ENCODE measurements at places on chromosomes 5 and 9.

DNA sequence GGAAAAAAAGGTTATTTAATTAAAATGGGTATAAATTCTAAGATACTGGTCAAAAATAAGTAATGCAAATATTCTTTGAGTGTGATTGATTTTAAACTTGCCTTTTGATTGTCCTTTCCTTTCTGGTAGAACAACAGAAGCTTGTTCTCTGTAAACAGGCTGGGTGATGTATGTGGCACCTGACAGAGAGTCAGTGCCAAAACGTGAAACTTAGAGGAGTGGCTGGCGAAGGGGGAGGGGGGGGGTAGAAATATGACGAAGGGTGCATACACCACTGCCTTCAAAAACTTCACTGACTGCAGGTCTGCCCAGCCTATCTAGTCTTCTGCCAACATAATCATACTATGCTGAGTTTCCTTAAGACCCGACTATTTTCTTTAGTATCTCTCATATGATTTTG is 629.8 kb upstream of the SEMA6A start:
- DNase-seq: no peak

- no peak for DNase-seq
Observed at GRCh38 chr9:131810351-131811170, 70.7 kb upstream of the RAPGEF1 start.

DNA sequence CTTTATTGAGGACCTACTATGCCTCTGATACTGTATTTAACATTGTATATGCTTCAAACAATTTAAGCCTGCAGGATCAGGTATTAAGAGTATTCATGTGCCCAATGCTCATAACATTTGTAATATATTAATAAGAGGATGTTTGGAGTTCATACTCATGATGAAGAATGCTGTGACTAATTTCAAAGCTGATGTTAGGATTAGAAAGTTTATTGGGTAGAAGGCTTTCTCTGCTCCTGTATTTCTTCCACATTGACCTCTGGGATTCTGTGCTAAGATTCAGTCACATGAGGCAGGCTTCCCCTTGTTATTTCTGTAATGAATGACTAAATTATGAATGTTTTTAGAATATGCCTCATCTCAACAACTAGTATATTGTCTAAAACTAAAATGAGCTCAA is 456.4 kb downstream of the NFIB start:
- DNase-seq: no peak

GRCh38 chr5:125160787-125161502 is 414.5 kb upstream of the ZNF608 start:
- no peak for DNase-seq

GRCh38 chr5:91910655-91911054 is 527.5 kb upstream of the ARRDC3 start:
- no peak for DNase-seq

- no peak for DNase-seq
Observed at GRCh38 chr5:40882291-40882690, 27.0 kb upstream of the C7 start.

DNA sequence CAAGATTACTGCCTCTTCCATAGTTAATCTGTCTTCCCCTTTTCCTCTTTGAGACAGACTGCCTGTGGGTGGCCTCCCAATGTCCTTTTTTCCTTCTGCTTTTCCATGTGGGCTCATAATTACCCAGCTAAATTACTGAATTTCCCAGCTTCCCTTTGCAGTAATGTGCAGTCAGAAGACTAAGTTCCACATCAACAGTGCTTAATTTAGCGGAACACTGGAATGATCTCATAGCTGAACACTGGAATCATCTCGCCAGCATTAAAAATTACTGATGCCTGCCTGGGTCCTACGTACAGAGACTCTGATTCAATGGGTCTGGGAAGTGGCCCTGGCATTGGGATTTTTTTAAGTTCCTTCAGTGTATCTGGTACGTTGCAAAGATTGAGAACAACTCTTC is 84.3 kb downstream of the DNAH5 start:
- DNase-seq: no peak

GRCh38 chr9:3912280-3912679 is 386.5 kb upstream of the RFX3 start:
- DNase-seq: no peak

- DNase-seq: no peak
Observed at GRCh38 chr5:16539169-16539666, 73.6 kb upstream of the ZNF622 start.

GRCh38 chr5:155799308-155799707 is 527.7 kb upstream of the SGCD start:
- DNase-seq: no peak

GRCh38 chr5:54224103-54224826 is 86.1 kb downstream of the ARL15 start:
- DNase-seq: no peak

- no peak for DNase-seq
Observed at GRCh38 chr5:180639741-180640610, 9.4 kb downstream of the FLT4 start.

DNA sequence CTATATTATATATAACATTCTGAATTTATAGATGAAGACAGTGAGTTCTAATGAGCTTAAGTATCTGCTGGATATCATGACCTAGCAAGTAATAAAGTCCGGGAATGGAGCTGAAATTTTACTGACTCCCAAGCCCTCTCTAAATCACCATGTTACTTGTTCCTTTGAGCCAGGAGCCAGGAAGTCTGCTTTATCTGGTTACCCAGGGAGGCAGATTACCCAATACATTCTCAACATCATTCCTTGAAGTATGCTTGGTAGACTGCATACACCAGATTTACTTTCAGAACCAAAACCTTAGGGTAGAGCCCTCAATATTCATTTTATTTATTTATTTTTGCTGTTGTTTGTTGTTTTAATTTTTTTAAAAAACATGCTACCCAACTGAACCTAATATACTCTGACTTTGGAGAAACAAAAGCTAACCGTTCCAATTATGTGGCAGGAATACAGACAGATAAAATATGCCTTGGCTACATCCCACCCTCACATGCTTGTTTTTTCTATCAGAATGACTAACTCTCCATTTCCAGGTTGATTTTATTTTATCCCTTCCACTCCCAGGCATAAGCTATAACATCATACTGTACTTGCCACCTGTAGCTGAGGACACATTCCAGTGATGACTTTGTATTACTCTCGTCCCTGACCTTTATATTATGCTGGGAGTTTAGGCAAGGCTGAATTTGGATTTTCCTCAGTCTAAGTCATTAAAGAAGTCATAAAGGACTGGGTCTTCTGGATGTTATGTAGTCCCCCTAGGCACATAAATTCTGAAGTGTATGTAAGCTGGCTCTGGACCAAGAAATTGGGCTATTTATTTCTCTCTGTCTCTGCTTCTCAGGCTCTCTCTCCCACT is 82.0 kb downstream of the YIPF5 start:
- no peak for DNase-seq

- no peak for DNase-seq
Observed at GRCh38 chr9:2729003-2729402, 11.7 kb downstream of the KCNV2 start.

DNA sequence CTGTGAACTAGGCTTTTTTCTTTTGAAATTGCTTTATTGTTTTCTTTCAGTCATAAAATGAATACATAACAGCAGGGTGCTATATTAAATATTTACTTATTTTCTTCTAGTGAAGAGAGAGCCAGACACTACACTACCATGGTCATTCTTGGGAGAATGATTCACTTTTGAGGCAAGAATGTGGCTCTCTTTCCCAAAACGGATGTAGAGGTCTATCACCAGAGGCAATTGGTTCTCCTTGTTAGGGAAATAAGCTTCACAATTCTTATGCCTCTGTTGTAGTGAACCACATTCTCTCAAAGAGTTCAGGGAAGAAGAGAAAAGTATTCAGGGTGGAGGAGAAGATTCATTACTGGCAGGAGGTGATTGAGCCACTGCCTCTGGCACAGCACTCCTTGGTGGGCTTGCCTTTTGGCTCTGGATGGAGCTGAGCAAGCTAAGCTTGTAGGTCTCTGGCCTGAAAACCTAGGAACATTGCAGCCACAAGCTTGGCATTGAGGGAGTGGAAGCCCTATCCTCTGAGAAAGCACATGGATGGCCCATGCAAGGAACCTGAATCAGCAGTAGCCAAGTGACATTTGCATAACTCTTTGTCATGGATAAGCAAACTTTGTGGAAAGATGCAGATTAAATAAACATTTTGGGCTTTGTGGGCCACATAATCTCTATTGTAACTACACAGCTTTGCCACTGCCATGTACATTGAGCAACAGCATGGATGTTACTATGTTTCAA is 179.0 kb upstream of the TNC start:
- no peak for DNase-seq

DNA sequence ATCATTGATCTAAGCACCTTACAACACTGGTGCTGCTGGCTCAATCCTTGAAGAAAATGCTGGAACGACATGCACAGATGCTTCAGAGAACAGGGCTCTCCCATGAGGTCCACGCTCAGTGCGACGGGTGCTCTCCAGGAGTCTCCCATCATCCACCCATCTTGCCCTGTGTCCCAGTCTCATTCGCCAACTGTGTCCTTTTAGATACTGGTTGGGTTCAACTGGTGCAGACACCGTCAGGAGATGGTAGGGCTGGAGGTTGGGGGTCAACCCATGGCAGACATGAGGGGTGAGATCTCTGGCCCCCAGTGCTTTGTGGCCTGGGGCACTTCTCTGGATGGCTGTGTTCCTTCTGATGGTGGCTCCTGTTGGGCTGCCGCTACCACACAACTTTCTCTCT is 1.6 kb upstream of the OBP2B start:
- DNase-seq: no peak

DNA sequence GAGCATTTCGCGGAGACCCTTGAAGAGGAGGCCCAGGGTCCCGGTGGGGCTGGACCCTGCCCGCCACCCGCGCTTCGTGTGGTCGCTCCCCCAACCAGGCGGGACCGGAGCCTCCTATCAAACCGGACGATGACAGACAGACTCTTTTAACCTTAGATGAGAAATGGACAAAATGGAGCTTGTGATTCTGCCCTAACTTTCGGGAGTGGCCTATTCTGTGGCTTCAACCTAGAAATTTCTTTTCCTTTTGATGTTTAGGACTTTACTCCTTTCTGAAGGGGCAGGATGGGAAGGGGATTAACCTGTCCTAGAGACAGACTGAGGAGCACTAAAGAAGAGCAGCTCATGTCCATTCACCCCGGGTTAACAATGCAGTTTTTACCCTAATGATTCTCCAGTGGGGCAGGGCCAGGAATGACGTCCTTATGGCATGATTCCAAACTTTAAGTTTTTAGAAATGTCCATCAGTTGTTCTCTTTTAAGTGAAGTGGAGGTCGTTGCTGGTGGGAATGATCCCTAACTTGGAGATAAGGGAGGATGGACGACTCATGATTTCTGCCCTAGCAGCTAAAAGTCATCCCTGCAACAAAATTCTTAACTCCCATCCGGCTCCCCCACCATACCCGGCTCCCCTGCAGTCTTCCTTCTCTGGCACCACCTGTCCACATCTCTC is 1.0 kb downstream of the NIPSNAP3A start:
- DNase-seq: no peak

DNA sequence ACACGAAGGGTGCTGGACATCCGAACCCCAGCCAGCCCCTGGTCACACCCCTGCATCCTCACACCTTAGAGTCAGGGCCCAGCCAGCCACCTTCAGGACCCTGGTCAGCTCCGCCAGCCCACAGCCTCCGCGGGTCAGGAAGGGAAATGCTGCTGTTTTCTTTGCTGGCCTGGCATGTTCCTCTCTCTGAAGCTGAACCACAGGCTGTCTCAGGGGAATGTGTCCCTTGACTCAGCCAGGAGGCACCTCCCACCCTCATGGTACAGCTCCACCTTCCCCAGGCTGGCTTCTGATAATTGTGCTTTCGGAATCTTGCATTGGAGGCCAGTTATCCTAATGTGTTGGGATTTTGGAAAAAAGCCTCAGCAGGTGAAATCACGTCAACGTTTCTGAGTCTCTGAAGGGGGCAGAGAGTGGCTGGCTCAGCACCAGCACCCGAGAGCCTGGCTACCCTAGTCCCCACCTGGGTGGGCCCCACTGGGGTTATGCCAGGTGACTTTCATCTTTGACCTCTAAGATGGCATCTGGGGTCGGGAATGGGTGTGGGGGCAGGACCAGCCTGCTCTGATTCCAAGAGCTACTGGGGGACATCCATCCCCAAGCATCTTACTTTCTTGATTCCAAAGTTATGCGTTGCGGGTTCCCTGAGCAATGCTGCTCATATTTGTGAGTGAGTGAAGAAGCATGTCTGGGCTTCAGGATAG is 9.8 kb upstream of the OLFM1 start:
- DNase-seq: no peak

- no peak for DNase-seq
Observed at GRCh38 chr5:175711031-175711430, 53.2 kb downstream of the HRH2 start.

DNA sequence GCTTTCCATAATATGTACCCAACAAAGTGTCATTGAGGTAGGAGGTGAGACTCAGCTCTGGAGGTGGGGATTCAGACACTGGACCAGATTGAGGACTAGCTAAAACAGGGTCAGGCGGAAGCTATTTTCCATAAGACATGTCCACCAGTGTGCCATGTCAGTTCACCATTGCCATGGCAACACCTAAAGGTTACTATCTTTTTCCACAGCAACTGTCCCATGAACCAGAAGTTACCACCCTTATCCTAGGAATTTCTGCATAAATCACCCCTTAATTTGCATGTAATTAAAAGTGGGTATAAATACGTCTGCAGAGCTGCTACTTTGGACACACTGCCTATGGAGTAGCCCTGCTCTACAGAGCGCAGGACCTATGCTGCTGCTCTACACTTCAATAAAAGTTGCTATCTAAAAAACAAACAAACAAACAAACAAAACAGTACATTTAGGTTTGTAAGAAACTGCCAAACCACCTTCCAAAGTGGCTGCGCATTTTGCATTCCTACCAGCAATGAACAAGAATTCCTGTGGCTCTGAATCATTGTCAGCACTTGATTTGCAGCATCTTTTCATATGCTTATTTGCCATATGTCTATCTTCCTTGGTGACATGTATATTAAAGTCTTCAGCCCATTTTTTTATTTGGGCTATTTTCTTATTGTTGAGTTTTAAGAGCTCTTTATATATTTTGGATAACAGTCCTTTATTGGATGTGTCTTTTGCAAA is 18.0 kb upstream of the TRIM32 start:
- no peak for DNase-seq

DNA sequence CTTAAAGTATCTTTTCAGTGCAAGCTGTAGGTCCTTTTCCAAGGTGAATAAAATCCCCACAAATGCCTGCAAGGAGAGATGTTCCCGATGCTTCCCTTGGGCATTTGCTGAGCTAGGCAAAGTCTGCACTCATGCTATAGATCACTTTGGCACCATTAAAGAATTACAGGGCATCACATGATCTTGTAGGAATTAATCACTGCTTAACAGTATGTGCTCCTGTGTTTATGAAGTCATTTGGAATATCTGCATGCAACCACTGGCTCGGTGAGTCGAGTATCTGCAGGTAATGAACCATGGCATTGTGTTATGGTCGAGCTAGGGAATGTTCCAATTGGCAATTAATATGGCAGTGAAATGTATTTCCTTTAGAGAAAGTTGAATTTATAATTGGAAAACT is 615.1 kb downstream of the TLE1 start:
- no peak for DNase-seq

- DNase-seq: no peak
Observed at GRCh38 chr9:14245901-14246525, 67.9 kb downstream of the NFIB start.

- DNase-seq: no peak
Observed at GRCh38 chr5:14870337-14871213, 1.0 kb downstream of the ANKH start.

- peak; percentile 23 for DNase-seq
Observed at GRCh38 chr5:41770799-41771198, 99.4 kb downstream of the OXCT1 start.

GRCh38 chr9:94951324-94952135 is 225.0 kb downstream of the AOPEP start:
- no peak for DNase-seq

GRCh38 chr5:132099076-132099748 is 25.6 kb downstream of the CSF2 start:
- DNase-seq: no peak

GRCh38 chr5:142547445-142548380 is 138.2 kb downstream of the FGF1 start:
- no peak for DNase-seq

Measured in GM20000 (cell line).